GOT3 (cell line): ENCODE measurements at places on chromosomes 5 and 9.

GRCh38 chr5:107663697-107664096 is 7.0 kb downstream of the EFNA5 start:
- no peak for DNase-seq

DNA sequence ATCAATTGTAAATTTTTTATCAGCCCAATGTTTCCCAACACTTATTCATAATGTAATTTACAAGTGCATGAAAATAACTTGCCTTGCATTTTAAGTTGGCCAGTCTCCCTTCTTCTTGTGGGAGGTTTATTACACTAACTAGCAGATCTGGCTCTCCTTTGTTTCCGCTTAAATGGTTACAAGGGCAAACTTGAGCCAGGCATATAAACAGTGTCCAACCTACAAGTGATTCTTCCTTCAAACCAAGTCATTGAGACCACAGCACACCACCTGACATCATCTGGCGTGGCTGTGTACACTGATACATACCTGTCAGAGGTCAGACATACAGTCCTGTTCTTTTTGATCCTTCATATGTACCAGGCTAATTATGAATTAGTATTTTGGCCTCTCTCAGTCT is 80.1 kb downstream of the ALDH1A1 start:
- DNase-seq, result no peak

DNA sequence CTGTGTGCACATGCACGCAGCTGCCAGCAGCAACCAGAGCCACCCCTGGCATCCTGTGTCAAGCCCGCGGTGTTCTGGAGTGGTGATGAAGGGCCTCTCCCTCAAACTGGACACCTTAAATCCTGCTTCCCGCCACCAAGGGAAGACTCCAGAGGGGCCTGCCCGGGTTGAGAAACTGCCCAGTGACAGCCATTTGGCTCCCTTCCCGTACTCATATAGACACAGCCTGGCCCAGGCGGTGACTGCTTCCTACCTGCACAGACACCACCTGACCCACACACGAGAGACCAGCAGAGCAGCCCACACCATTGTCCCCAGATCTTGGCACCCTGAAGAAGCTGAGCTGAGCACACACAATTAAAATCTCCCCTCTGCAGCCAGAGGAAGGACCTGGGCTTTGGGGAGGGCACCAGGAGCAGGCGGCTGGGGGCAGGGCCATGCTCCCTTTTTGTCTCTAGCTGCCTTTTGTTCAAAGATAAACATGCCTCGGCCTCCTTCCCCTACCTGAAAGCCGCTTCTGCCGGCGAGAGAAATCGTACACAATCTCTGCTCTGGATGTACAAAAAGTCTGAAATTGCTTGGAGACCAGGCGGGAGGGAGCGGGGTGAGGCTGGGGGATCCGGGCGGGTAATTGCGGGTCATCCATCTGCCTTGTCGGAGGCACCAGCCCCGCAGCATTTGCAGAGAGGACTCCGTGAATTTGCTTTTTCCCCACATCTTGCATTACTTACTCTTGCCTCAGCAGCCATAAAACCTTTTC is 78.4 kb downstream of the TSPAN17 start:
- no peak for DNase-seq

DNA sequence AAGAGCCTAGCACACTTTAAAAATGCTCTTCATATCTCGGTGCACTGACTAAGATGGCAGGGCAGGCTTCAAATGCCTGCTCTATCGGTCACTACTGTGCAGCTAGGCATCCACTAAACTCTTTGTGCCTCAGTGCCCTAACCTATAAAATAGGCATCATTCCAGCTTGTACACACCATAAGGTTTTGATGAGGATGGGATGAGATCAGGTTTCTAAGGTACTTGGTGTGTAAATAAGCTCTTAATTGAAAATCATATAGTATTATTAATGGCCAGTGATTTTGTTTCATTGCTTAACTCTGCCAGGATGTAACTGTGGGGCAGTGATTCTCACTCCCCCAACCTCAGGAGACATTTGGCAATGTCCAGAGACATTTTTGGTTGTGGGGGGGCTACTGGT is 78.5 kb downstream of the ALDH1A1 start:
- no peak for DNase-seq

DNA sequence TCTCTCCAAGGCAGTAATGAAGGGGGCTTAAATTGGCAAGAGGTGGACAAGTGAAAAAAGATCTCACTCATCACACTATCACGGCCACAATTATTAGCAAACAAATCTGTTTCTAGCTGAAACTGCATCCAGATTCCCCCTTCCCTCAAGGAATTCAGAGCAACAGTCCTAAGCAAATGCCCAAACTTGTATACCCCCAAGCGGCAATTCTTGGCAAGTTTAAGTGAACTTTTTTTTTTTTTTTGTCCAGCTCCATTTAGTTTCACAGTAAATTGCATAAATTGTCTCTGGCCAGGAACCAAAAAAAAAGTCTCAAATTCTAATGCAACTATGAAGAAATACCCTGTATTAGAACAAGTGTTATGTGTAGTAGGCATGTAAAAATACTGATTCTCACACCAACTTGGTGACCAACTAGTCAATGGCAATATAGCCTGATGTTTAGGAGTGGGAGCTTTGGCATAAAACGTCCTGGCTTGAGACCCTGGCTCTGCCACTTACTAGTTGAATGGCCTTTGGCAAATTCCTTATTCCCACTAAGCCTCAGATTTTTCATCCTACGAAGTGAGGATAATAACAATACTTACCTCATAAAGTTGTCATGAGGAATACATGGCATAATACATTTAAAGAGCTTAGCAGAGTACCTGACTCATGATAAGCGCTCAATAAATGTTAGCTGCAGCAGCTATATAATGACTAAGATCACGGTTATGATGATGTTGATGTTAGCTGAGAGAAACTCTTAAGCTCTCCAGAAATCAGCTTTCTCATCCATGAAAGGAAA is 193.2 kb downstream of the ADAMTSL1 start:
- no peak for DNase-seq

GRCh38 chr5:56169281-56169680 is 63.8 kb downstream of the ANKRD55 start:
- no peak for DNase-seq

GRCh38 chr9:101711330-101711941 is 27.0 kb downstream of the GRIN3A start:
- DNase-seq, result no peak

- no peak for DNase-seq
Observed at GRCh38 chr9:29012911-29013310, 1439.6 kb upstream of the C9orf72 start.

GRCh38 chr5:35067985-35068384 is 20.2 kb upstream of the AGXT2 start:
- DNase-seq, result no peak

GRCh38 chr9:124262649-124262972 is 4.9 kb downstream of the NEK6 start:
- DNase-seq, result no peak
